ENCODE measurements at places on chromosomes 16 and 17.

DNA sequence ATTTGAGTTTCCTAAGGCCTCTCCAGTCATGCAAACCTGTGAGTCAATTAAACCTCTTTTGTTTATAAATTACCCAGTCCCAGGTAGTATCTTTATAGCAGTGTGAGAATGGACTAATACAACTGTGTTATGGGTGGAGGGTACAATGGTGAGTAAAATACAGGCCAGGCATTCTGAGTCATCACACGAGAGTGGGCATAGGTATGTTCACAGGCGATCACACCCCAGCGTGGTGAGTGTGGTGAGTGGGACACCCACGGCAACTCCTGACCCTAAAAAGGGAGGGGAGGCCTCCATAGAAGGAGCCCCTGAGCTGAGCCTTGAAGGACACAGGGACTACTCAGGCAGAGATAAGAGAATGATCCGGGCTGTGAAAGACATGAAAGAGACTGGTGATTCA is 22.6 kb upstream of the MAPT start:
- no peak for DNase-seq

DNA sequence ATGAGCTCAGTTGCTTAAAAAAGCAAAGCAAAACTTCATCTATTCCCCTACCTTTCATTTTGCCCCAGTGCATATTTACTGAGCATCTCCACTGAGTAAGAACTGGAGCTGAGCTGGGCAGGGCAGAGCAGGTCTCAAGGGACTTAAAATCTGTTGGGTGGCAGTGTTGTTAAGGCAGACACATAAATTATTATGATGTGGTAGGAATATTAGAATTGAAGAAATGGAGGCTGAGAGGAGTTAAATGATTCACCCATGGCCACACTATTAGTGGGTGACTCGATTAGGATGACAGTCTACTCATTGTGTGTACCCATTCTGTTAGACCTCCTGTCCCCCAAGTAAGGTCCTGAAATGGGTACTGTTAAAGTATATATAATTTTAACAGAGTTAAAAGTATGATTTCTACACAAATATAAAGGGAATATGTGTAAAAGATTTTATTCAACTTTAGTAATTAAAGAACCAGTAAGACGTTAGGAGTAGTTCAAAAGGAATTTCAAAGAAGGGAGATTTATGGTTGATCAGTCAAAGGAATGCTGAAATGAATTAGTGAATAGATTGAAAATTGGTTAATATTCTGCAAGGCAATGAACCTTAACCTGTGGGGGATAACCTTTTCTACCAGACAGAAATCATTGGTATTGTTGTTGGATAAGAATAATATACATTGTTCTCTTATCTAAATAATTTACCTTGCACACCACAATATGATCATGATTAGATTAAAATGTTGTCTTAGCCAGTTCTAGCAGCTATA is 17.5 kb downstream of the ITGB3 start:
- no peak for DNase-seq

DNA sequence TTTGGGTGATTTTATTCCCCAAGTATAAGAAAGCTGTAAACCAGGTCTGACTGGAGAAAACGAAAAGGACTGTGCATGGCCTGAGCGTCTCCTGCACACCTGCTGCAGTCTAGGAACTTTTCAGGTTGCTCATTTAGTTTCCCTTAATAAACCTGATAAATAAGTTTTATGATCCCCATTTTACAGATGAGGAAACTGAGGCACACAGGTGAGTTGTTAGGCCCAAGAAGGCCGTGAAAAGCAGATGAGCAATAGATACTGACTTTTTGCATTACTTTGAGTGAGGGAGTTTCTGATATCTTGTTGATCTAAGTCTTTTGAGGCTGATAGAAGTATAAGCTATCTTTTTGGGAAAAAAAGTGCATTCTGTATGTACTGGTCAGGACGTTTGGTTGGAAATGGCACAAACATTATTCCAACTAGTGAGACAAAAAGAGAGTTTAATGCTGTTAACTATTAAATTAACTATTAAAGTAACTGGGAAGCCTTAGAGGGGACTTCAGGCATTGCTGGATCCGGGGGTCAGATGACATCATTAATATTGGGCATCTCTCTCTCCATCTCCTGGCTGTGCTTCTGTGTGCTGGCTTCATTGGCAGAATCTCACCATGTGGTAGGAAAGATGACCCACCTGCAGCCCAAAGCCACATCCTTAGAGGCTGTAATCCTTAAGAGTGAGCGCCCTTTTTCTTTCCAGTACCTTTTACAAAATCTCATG is 163.4 kb downstream of the CMIP start:
- no peak for DNase-seq

- DNase-seq: peak; percentile 88
These were observed 1.1 kb upstream of the NXN start for GRCh38 chr17:980406-981291.

All from ureter (tissue), 1 donor.